Tibial nerve (tissue), 4 donors: ENCODE measurements at places on chromosomes 3 and 15. TPM values are rescaled to one million over a fixed set of nuclear protein-coding genes. Genes with fewer than 3 reads are reported as not detected.

GRCh38 chr3:117746066-117746465, 1036.5 kb downstream of the TUSC7 start:
- no peak overlapping the region for H3K27ac ChIP-seq
- no peak for DNase-seq
- H3K4me1 ChIP-seq = no peaks in the 10 kb centered on the region

DNA sequence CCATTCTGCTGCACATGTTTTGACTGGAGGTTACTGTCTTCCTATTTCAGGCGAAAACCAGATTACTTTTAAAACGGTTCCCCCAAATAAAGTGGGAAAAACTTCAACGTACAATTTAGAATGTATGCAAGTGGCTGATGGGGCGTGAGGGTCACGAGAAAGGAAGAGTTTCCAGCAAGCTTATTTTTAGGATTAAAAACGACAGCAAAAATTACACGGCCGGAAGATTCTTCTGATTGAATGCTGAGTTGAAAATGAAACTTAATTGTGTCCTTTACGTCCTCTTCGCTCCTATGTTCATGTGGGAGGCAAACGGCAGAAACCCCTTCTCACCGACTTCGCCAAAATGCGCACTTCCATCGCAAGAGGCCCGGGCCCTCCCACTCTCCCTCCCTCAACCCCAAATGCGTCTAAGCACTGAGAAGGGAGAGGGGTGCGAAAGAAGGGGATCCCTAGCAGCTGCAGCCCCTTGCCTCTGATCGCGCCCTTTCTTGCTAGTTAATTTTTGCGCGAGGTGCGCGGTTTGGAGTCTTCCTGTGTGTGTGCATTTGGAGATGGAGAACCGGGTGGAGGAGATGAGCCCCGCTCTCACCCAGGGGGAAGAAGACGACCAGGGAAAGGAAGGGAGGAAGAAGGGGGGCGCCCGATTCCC, 656 bp downstream of the CD47 start:
- peaks cover 20% of the 10 kb centered on the region for H3K4me1 ChIP-seq
- H3K27ac ChIP-seq = peak overlapping the region; percentile 93
- no peaks in the 10 kb centered on the region for H3K36me3 ChIP-seq
- no peaks in the 10 kb centered on the region for H3K27me3 ChIP-seq

GRCh38 chr3:4736284-4736861, 242.9 kb upstream of the BHLHE40 start:
- H3K4me1 ChIP-seq = no peaks in the 10 kb centered on the region
- no peak for DNase-seq
- no peak overlapping the region for H3K4me3 ChIP-seq
- no peaks in the 10 kb centered on the region for H3K36me3 ChIP-seq

DNA sequence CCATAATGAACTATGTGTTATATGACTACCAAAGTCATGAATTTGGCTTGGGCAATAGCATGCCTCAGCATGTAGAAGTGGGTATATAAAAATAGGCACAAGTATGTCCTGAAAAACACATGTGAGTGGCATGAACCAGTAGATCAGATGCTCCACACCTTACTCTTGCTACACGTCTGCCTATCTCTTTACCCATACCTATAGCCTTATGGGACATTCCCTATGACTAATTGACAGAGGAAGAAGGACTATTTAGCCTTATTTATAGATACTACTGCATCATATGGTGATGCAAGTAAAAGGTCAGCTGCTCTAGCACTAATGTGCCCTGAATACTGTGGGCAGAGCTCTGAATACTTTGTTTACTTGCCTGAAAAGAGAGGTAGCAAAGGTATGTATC, 81.0 kb upstream of the ZPLD1 start:
- no peaks in the 10 kb centered on the region for H3K36me3 ChIP-seq
- H3K4me1 ChIP-seq = peaks cover 6% of the 10 kb centered on the region
- no peak for DNase-seq
- no peak overlapping the region for H3K27ac ChIP-seq

GRCh38 chr3:193520738-193521137, 34.0 kb downstream of the ATP13A4 start:
- H3K4me1 ChIP-seq = no peaks in the 10 kb centered on the region
- no peak for DNase-seq
- no peaks in the 10 kb centered on the region for H3K36me3 ChIP-seq

DNA sequence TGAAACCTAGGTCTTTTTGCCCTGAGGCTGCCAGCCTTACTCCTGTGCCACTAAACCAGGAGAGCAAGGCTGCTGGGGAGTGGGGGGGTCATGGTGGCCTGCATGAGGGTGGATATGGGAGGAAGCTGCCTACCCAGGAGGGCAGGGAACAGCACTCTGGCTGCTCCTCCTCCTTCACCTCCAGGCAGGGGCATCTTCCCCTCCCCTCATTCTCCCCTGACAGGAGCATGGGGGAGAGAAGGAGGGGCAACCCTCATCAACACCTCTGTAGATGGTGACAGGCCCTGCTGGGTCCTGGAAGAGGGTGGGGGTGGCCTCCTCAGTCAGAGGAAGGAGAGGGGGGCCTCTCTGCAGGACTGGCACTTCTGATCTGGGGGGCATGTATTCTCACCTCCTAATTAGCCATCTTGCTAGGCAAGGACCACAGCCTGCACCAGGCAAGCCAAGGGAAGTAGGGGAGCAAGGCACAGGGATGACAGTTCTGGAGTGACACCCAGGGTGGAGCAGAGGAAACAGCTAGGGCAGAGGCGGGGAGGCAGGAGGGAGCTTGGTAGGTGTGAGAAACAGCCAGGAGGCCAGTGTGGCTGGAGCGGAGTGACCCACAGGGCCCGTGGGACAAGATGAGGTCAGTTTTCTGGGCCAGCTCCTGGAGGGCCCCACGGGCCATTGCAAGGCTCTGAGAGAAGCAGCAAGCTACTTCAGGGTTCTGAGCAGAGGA, 4.9 kb downstream of the CCDC33 start:
- no peak overlapping the region for H3K27ac ChIP-seq
- no peaks in the 10 kb centered on the region for H3K36me3 ChIP-seq
- peaks cover 3% of the 10 kb centered on the region for H3K4me1 ChIP-seq
- no peaks in the 10 kb centered on the region for H3K27me3 ChIP-seq
- DNase-seq = no peak

DNA sequence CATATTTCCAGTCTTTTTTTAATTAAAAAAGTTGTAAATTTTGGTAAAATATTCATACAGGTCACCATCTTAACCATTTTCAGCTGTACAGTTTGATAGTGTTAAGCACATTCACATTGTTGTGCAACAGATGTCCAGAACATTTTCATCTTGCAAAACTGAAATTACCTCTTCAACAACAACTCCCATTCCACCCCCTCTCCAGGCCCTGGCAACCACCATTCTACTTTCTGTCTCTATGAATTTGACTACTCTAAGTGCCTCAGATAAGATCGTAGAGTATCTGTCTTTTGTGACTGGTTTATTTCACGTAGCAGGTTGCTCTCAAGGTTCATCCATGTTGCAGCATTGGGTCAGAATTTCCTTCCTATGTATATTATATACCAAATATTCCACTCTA, 76.0 kb downstream of the SLCO3A1 start:
- peaks cover 15% of the 10 kb centered on the region for H3K4me1 ChIP-seq
- no peak overlapping the region for H3K27ac ChIP-seq
- no peak for DNase-seq
- no peaks in the 10 kb centered on the region for H3K27me3 ChIP-seq
- H3K4me3 ChIP-seq = no peak overlapping the region
- H3K36me3 ChIP-seq = no peaks in the 10 kb centered on the region

GRCh38 chr3:38346587-38347410, at the start of gene XYLB:
Gene XYLB (plus strand): TSS chr3:38346785. CDS start chr3:38346869, 84 bp downstream.
- DNase-seq = peak; percentile 77
- peaks cover 9% of the 10 kb centered on the region for H3K4me1 ChIP-seq
- H3K36me3 ChIP-seq = no peaks in the 10 kb centered on the region

DNA sequence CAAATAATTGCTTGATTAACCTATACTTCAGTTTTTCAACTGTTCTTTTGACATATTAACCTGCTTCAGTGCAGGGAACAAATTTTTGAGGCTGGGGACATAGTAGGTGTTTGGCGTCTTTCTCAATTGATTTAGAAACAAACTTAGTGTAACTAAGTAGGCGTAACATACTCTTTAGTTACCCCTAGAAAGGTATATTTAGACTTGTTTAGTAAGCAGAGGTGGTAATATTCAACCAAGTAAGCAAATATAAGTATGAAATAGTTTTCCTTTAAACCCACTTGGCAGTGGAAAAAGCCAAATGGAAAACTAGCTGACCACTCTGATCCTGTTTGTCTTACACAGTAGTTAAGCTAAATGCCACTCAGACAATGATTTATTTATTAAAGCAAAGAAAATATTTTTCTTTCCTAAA, 113.2 kb downstream of the MBNL1 start:
- H3K27me3 ChIP-seq = no peaks in the 10 kb centered on the region
- no peaks in the 10 kb centered on the region for H3K36me3 ChIP-seq
- peaks cover 66% of the 10 kb centered on the region for H3K4me1 ChIP-seq
- peak overlapping the region; percentile 40 for H3K4me3 ChIP-seq

DNA sequence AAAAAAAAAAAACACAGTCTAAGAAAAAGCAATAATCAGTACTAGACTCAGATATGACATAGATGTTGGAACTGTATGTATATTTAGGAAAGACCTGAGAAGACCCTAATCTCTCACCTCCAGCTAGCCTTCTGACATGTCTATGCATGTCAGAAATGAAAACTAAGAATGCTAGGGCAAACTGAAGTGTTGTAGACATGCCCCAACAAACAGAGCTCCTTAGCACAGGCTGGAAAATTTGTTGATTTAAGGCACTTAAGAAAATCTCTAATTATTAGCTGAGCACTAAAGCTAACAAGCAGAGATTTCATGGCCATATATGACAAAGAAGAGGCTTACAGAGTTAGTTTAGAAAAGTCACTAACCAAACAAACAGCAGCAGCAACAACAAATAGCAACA, 45.5 kb upstream of the PRSS50 start:
- no peak overlapping the region for H3K4me3 ChIP-seq
- H3K27me3 ChIP-seq = no peaks in the 10 kb centered on the region
- H3K27ac ChIP-seq = no peak overlapping the region
- no peaks in the 10 kb centered on the region for H3K36me3 ChIP-seq
- DNase-seq = no peak
- H3K4me1 ChIP-seq = no peaks in the 10 kb centered on the region

- H3K4me1 ChIP-seq = peaks cover 17% of the 10 kb centered on the region
- no peak overlapping the region for H3K4me3 ChIP-seq
- H3K36me3 ChIP-seq = no peaks in the 10 kb centered on the region
- no peaks in the 10 kb centered on the region for H3K27me3 ChIP-seq
- H3K27ac ChIP-seq = no peak overlapping the region
Observed at GRCh38 chr15:74397239-74398068, 30.0 kb upstream of the CYP11A1 start.

DNA sequence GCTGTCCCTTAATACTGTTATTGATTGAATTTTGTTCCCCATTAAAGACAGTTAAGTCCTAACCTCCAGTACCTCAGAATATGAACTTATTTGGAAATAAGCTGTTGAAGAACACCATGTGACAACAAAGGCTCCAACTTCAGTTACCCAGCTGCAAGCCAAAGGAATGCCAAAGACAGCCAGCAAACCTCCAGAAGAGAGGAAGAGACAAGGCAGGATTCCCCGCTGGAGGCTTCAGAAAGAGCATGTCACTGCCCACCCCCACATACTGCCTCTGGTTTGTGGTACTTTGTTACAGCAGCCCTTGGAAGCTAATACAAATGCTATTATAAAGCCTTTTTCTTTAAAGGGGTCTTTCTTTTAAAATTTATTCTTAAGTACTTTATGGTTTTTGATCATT, 18.4 kb upstream of the NEK10 start:
- DNase-seq = no peak
- H3K36me3 ChIP-seq = peaks cover 41% of the 10 kb centered on the region

The CCR3 gene
- total RNA-seq = not detected

The FAM107A gene
- 258 TPM for total RNA-seq
